Mesendoderm (in vitro differentiated cells): ENCODE measurements at places on chromosomes 2 and 18.

DNA sequence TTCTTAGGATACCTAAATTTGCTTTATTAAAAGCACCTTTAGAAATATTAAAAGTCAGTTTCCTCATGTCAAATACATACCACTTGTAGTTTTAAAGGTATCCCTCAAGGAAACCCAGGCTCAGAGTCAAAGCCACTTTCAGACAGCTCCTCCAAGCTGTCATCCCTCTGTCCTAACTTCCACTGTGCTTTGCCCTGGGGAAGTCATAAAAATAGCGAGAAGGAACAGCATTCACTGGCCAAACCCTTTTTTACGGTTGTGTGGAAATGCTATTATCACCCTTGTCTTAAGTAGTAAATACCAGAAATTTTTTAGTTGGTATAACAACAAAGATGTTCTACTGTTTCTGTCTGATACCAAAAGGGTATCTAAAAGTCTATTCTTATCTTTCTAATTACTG, 680.5 kb downstream of the ZEB2 start:
- DNase-seq = peak; percentile 28

- DNase-seq = no peak
Measured at GRCh38 chr2:3956406-3956805, 253.0 kb downstream of the DCDC2C start.

GRCh38 chr2:235576337-235576910, 82.6 kb downstream of the AGAP1 start:
- no peak for DNase-seq

GRCh38 chr18:75823471-75823870, 396.0 kb upstream of the SMIM21 start:
- no peak for DNase-seq

DNA sequence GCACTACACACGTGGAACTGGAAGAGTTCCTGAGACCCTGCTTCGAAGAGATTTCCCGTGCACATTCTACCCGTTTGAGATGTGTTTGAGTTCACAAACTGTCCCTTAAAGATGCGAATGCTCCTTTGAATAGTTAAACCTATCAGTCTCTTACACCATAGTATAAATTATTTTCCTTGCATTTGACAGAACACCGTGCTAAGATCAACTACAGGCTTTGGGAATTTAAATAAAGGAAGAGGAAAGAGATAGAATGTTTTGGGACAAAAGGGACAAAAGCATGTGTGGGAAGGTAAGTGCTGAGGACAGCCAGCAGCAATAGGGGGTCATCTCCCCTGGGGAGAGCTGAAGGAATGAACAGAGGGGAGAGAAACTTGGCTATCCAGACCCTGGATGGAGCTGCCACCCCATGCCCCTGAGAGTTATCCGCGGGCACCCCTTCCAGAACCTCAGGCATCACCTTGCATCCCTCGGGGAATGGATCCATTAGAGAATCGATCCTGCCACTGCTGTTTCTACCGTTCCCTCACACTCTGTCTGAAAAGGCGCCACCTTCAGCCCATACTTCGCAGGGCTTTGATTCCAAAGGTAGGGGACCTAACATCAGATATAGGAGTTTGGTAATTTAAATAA, 888 bp upstream of the ADCY3 start:
- DNase-seq = peak; percentile 55

GRCh38 chr2:157991932-157992331, 109.7 kb upstream of the UPP2 start:
- DNase-seq = no peak

- peak; percentile 45 for DNase-seq
Measured at GRCh38 chr2:229578052-229578846, 136.1 kb downstream of the DNER start.

GRCh38 chr2:40384714-40385113, 67.2 kb downstream of the SLC8A1 start:
- no peak for DNase-seq

DNA sequence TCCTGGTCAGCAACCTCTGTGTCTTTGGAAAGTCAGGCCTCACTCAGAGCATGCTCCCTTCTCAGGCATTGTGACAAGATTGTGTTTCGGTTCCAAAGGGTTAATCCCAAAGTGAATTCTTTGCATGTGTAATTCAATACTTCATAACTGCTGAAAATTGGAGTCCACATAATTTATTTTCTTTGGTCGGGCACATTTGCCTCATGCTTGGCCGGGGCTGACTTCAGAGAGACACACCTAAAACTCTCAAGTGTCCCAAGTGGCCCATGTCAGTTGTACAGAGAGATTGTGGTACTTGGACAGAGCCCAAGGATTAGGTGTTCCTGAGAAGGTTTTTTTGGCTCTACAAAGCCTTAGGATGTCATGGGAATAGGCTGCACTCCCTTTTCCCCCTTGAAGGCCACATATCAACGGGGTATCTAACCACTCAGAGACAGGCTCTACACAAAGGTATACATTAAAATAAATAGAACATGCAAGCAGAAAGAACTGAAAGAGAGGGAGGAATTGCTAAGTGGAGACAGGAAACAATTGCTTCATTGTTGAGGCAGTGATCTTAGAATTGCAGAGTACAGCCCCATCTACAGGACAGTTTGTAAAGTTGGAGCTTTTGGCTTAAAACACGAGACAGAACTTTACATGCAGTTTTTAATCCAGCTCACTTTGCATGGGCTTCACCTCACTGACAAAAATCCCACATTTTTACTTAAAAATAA, 1232.3 kb upstream of the ZEB2 start:
- DNase-seq = peak; percentile 81

GRCh38 chr18:2338601-2339000, 232.7 kb downstream of the METTL4 start:
- DNase-seq = no peak

DNA sequence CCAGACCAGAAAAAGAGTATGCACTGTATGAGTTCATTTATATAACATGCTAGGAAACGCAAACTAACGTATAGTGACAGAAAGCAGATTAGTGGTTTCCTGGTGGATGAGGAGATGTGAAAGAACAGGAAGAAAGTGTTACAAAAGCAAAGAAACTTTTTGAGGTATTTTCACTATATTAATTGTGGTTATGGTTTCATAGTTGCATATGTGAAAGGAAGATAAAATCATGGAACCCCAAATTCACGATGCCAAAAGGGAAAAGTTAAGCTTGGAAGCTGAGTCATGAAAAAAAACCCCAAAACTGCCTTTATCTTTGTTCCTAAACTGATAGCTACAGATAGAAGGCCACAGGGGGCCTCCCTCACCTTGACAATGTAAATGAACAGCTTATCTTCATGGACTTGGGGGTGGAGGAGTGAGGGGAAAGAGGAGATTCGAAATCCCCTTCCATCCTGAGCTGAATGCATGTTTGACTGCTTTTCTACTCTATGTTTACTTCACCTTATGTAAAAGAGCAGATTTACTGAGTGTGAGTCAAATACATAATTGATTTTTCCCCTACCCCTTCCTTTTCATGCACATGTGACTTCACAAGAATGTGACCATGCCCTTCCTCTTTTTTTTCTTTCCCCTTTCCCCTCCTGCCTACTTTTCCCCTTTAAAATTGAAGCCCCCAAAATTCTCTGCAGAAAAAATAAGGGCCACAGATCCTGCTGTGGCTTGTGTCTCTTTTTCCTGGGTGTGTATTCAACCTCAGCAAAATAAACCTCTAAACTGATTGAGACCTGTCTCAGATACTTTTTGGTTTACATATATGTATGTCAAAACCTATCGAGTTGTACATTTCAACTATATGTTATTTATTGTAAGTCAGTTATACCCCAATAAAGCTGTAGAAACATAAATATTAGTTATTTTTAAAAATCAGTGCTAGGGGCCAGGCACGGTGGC, 100.1 kb upstream of the TLK1 start:
- DNase-seq = peak; percentile 97

GRCh38 chr2:188993247-188993646, 19.1 kb downstream of the COL3A1 start:
- DNase-seq = no peak

DNA sequence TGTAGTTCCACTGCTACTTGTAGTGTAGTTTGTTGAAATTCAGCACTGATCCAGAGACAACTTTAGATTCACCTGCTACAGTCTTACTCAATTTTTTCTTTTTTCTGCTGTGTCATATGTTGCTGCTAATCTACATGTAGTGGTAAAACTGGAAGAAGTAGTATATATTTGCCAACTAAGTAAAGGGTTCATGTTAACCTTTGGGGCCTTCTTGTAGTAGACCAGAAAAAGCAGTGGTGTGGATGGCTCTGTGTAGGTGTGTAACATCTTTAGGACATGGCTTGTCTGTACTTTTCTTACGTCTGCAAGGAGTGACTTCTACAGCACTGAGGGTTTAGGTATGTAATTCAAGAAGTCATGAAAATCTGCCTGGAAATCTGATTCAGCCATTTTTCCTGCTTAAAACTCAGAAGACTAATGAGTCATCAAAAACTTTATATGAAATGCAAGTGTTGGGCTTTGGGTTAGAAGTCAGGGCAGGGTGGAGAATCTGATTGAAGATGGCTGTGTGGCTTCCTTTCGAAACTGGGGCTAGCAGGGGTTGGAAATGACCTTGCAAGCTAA, 8.4 kb downstream of the PTPRM start:
- no peak for DNase-seq

GRCh38 chr2:36356990-36357846, 1.6 kb downstream of the CRIM1 start:
- DNase-seq = peak; percentile 80

DNA sequence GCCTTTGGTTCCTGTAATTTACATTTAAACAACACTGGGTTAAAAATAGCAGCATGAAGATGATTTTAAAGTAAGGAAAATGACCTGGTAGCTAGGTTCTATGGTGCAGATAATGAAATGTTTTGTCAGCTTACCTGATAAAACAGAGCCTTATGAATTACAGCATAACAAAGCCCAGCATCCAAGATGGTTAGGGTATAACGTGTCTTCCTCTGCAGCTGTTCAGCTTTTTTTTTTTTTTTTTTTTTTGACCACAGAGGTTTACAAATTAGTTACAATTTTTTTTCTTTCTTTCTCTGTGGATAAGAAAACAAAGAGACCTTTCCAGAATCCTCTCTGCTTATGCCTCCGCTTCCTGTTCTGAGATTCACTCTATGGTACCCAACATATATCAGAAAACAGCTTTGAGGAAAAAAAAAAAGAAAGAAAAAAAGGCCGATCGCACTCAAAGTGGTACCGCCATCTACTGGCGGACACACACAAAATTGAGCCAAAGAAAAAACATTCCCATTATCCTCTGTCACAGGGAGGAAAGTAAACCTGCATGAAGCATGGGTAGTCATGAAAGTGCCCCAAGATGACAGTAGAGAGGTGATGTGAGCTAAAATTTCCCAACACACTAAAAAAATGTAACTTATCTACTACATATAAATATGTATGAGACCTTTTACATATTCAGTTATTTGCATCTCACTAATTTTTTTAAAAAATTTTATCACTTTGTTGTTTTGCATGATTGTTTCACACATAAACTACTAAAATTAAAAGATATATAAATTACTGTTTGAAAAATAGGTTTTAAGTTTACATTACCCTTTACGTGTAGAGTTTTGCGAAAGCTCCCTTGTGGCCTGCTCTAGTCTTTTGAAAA, at the start of gene SCN3A:
Gene SCN3A, minus strand, starts transcription at position 362 of the 871 bp plus-strand sequence. CDS start 27,656 bp downstream, outside the sequence.
- DNase-seq = peak; percentile 72

- DNase-seq = no peak
Measured at GRCh38 chr2:132754867-132755472, 85.0 kb upstream of the LYPD1 start.

DNA sequence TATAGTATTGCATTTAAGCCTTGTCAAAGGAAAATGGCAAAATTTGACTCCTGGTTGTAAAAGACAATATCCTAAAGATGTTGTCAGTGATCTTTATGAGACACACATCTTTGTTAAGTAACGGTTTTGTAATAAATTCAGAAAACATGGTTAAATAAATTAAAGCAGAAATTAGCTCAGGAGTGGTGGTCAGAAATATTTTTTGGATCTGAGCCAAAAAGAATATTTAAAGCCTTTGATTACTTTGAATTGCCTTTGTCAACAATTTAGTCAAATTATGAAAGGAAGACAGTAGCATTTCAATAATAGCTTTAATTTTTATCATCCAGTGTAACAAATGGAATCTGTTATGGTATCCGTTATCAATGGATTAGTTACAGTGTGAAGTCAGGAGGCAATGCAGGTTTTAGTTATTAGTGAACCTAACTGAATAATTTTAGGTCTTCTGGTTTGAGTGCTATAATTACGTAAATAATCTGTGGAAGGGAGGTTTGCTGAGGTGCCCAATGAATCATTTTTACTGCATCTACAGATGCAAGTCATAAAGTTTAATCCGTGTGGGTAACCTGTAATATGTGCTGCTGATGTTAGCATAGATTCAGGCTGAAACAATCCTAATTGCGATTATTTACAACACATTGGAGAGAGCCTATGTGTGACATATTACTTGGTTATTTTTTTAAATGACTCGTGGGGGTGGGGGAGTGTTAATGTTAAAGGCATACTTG, 42.7 kb downstream of the SMAD4 start:
- no peak for DNase-seq

- peak; percentile 81 for DNase-seq
Measured at GRCh38 chr18:44668270-44668975, 12.3 kb upstream of the SETBP1 start.

- peak; percentile 94 for DNase-seq
Measured at GRCh38 chr2:128543646-128544045, 225.0 kb upstream of the HS6ST1 start.

GRCh38 chr2:27959496-27959895, 69.0 kb downstream of the BABAM2 start:
- no peak for DNase-seq

DNA sequence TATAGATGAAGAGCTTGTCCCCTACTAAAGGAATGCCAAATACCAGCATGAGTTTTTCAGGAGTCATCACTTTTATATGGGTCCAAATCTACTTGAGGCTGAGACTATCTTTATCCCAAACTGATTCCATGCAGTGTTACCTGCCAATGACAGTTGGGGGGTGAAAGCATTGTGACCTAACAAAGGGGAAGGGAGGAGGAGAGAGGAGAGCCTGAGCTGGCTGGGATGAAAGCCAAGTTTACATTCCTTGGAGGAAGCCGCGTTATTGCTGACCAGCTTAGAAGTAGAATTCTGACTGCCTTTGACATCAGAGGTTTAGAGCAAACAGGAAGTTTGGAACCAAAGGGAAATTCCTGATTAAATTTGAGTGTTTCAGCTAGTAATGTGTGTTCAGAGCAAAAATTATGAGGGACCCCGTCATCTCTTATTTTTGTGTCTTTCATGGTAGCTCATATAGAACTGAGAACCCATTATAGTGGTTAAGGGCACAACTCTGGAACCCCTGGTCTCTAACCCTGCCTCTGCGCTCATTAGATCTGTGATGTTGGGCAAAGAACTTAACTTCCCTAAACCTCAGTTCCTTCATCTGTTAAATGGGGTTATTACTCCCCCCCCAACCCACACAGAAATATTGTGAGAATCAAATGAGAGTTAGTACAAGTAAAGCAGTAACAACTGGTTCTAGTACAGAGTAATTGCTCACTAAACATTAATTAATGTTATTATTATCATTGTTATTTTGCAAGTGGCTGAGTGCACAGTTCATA, 199.3 kb upstream of the EPAS1 start:
- DNase-seq = peak; percentile 28

GRCh38 chr18:55243857-55244256, 284.6 kb upstream of the CCDC68 start:
- no peak for DNase-seq

- no peak for DNase-seq
Measured at GRCh38 chr2:23703583-23704385, 223.1 kb downstream of the ATAD2B start.

- no peak for DNase-seq
Measured at GRCh38 chr2:38113051-38113450, 37.1 kb upstream of the CYP1B1 start.
